Foreskin keratinocyte (primary cell): ENCODE measurements at places on chromosomes 6 and 20. TPM values are rescaled to one million over a fixed set of nuclear protein-coding genes. Genes with fewer than 3 reads are reported as not detected.

Gene CGA
- not detected in 2 replicates for total RNA-seq

- no peak for DNase-seq
Observed at GRCh38 chr6:145352382-145353080, 382.8 kb downstream of the EPM2A start.

Gene GABRR1
- not detected in 2 replicates for total RNA-seq

DNA sequence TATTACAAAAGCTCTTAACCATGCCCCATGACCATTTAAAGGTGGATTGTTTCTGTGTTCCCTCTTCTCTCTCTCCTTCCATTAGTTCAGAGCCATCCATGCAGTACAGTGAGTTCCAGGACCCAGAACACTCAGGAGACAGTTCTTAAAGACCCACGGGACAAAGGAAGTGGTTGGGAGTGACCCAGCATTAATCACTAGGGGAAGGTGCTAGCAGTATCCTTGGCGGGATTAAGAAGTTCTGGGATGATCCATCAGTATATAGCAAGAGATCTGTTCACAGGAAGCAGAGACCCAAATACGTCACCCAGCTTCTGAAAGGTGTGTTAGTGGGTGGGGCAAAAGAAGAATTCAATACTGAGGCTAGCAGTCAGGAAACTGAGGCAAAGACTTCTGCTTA, 154.1 kb downstream of the PHF3 start:
- DNase-seq = no peak

GRCh38 chr6:18976091-18976490, 588.9 kb downstream of the RNF144B start:
- no peak for DNase-seq
